ENCODE measurements at places on chromosomes 4 and X. TPM values are rescaled to one million over a fixed set of nuclear protein-coding genes. Genes with fewer than 3 reads are reported as not detected.

Gene CLDN2
- total RNA-seq, result not detected

Gene TMEM271
- not detected for total RNA-seq

Gene CFAP99
- total RNA-seq, result not detected

Gene EMCN
- not detected for total RNA-seq

Gene MGARP
- total RNA-seq, result 5.5 TPM

Gene TRIM60
- total RNA-seq, result not detected

Gene NUDT6
- total RNA-seq, result 4.2 TPM

Gene BEX2
- 55.1 TPM for total RNA-seq

Gene ELOVL6
- 24.9 TPM for total RNA-seq

Gene GUCY1A1
- not detected for total RNA-seq

Gene SYP
- not detected for total RNA-seq
